Dermis lymphatic vessel endothelial cell (primary cell): ENCODE measurements at places on chromosomes 4 and X. TPM values are rescaled to one million over a fixed set of nuclear protein-coding genes. Genes with fewer than 3 reads are reported as not detected.

Gene PCSK1N
- 0.09 and 0.11 TPM in 2 replicates for total RNA-seq

Gene COL25A1
- total RNA-seq, result under 0.01 and 0.26 TPM in 2 replicates

Gene RAB39B
- 0.11 and 0.52 TPM in 2 replicates for total RNA-seq

Gene SLITRK2
- total RNA-seq, result under 0.01 TPM in 1 of 2 replicates, not detected in the other

Gene ITIH6
- not detected in 2 replicates for total RNA-seq

Gene MID1
- 38.5 and 44.1 TPM in 2 replicates for total RNA-seq

Gene NOX1
- not detected in 2 replicates for total RNA-seq

Gene DSPP
- not detected in 2 replicates for total RNA-seq

Gene MTNR1A
- total RNA-seq, result not detected in 2 replicates

Gene NDP
- not detected in 2 replicates for total RNA-seq

Gene DOK7
- 0.11 TPM in 1 of 2 replicates, not detected in the other for total RNA-seq

Gene FREM3
- total RNA-seq, result 0.09 and 0.54 TPM in 2 replicates

Gene ADH1A
- total RNA-seq, result not detected in 2 replicates

Gene TEC
- total RNA-seq, result 0.95 and 1.6 TPM in 2 replicates

Gene SSX5
- not detected in 2 replicates for total RNA-seq

Gene PDGFC
- total RNA-seq, result 15.7 and 21.5 TPM in 2 replicates

Gene LIMCH1
- 29.8 and 48.2 TPM in 2 replicates for total RNA-seq

Gene PKD2
- 23.9 and 26.4 TPM in 2 replicates for total RNA-seq

Gene MYOZ2
- not detected in 2 replicates for total RNA-seq

Gene PRR32
- total RNA-seq, result not detected in 2 replicates
